ENCODE measurements at places on chromosomes 7 and 10. TPM values are rescaled to one million over a fixed set of nuclear protein-coding genes. Genes with fewer than 3 reads are reported as not detected.

Gene GPR146
- 0.14 TPM for total RNA-seq

Gene SLC18A3
- total RNA-seq = not detected

Gene CCZ1B
- total RNA-seq = 41.9 TPM

Gene GSTO2
- total RNA-seq = 0.22 TPM

Gene PON1
- total RNA-seq = not detected

Gene NPSR1
- not detected for total RNA-seq

Gene POLR2J
- total RNA-seq = 25.2 TPM

Gene BRAF
- 24.3 TPM for total RNA-seq

Gene CFAP58
- total RNA-seq = 0.29 TPM

Gene CALY
- total RNA-seq = not detected

Gene EPDR1
- 1.8 TPM for total RNA-seq
